ENCODE measurements at places on chromosomes 3 and 15.

GRCh38 chr3:69770219-69770618, 31.0 kb downstream of the MITF start:
- no peak for DNase-seq

GRCh38 chr3:8981296-8981695, 18.0 kb upstream of the RAD18 start:
- no peak for DNase-seq

DNA sequence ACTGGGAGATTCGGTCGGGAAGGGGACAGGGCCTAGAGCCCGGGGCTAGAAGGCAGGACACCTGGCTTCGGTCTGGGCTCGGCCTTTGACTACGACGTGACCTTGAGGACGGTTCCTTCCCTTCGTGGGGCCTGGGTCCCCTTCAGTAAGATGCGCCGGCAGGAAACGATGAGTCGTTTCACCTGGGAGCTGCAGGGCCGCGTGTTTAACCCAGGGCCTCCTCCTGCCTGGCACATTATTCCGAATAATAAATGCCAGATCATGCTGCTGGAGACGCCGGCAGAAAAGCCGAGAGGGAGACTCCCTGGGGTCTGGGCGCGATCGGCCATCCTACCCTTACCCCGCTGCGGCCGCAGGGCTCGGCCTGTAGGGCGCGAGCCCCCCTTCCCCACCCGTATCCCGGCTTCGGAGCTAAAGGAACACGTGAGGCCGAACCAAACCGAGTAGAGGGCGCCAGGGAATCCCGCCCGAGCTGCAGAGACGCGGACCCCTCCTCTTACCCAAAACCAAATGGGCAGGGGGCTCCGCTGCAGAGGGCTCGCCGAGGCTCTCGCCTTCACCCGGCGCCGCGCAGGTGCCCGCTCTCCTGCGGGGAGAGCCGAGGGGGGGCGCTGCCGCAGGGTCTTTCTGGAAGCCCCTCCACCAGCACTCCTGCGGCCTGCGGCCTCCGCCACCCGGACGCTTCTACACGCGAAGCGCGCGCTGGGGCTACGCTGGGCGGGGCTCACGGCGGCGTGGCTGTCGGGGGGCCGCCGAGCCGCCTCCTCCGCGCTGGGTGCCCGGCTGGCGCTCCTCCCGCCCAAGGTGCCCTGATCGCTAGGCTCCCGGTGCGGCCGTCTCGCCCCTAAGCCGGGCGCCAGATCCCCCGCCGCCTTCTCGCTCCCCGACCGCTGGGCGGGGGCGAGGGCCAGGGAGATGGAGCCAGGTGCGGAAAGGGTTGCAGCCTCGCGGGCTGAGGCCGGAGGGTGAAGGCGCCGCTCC, at the start of gene BDH1:
Gene BDH1, minus strand, starts transcription at position 688 of the 981 bp plus-strand sequence. CDS start 9,525 bp downstream, outside the sequence.
- DNase-seq: peak; percentile 55

GRCh38 chr3:179000144-179000543, 71.5 kb downstream of the ZMAT3 start:
- no peak for DNase-seq

GRCh38 chr3:70010346-70010745, 10.8 kb downstream of the SAMMSON start:
- no peak for DNase-seq

GRCh38 chr3:191005790-191006189, 143.3 kb upstream of the GMNC start:
- DNase-seq: no peak

- no peak for DNase-seq
Observed at GRCh38 chr3:122636697-122637096, 43.9 kb upstream of the PARP14 start.

GRCh38 chr3:104909721-104910120, 457.0 kb upstream of the ALCAM start:
- no peak for DNase-seq

GRCh38 chr3:170835336-170835735, 34.7 kb downstream of the RPL22L1 start:
- no peak for DNase-seq

GRCh38 chr3:147875498-147875897, 466.3 kb downstream of the ZIC1 start:
- no peak for DNase-seq

DNA sequence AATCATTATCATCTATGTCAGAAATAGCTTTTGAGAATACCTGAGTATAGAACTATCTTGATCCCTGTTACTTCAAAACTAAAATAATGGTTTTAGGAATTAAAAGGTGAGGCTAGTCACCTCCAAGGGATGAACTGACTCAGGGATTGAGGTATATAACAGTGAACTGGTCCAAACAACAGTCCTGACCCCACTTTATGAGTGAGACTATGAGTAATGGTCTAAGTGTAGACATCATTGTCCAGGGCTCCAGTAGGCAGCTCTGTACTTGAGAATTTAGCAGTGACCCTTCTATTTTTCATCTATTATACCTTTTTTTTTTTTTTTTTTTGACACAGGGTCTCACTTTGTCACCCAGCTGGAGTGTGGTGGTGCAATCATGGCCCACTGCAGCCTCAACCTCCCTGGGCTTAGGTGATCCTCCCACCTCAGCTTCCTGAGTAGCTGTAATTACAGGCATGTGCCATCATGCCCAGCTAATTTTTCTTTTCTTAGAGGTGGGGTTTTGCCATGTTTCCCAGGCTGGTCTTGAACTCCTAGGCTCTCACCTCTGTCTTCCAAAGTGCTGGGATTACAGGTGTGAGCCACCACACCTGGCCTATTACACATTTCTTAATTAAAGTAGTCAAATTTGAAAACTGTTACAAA, 36.3 kb downstream of the MLH1 start:
- DNase-seq: no peak

DNA sequence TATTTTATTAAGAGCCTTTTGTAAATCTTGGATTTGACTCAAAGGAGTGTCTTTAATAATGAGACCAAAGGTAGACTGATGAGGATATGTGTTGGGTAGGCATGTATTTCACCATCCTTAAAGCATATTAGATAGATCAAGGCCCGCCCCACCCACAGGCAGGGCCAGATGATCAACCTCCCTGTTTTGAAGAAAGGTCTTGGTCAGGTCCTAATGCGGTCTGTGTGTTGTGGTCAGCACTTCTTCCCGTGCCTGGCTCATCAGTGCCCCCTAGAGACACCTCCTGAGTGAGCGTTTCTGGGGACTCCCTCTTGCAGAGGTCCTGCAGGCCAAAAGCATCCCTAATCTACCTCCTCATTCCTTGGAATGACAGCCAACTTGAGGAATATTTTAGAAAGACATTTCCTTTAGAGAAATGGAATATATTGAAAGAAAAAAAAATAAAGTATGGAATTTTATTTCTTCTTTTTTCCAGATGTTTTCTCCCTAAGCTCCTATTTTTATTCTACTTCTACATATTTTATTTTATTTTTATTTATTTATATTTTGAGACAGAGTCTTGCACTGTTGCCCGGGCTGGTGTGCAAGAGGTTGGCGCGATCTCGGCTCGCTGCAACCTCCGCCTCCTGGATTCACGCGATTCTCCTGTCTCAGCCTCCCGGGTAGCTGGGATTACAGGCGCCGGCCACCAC, 6.0 kb downstream of the TM4SF4 start:
- DNase-seq: peak; percentile 26

- DNase-seq: no peak
Observed at GRCh38 chr3:34024447-34025240, 226.2 kb downstream of the PDCD6IP start.

- no peak for DNase-seq
Observed at GRCh38 chr15:62844564-62845240, 197.8 kb upstream of the TPM1 start.

GRCh38 chr3:188721990-188722389, 449.8 kb upstream of the TPRG1 start:
- no peak for DNase-seq

DNA sequence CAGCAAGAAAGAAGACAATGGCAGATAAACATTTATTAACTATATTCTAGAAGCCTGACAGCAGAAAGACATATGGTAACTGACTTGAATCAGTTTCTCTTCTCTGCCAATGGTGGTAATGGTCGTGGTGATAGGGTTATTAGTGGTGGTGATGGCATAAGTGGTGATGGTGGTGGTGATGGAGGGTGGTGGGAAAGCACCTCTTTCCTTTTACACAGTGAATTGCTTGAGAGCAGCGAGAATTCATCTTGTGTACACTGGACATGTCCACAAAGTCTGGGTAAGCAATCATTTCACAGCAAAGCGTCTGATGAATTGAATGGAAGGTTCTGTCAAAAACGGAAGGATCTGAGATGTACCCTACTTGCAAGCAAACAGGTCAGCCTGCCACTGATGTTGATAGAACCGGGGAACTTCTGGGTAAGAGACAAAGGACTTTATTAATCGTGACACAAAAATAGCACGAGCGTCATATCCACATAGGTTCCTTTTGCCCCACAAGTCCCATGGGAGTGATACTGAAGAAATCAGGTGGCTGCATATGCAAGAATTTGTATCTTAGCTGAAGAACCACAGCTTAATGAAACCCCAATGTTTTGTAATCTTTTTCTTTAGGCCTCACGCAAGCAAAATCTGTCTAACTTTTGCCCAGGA, 23.5 kb upstream of the TBC1D5 start:
- no peak for DNase-seq

GRCh38 chr3:54706738-54707137, 221.1 kb downstream of the LRTM1 start:
- no peak for DNase-seq

DNA sequence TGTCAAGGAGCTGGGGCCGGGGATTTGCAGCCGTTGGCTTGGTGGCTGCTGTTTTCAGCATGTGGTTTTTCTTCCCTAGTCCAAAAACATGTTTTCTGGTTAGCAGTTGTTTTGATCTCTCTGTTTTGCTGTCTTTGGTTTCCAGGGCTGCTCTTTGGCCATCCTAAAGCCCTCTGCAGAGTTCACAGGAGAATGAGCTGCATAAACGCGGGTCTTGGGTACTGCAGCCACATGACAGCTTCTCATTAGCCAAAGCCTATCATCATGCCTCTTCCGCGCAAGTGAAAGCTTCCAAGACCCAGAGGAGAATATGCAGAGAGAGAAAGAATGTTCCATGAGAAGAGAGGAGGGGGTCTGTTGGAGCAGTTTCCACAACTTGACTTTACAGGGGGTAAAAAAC, 138.5 kb downstream of the NTRK3 start:
- DNase-seq: no peak

- no peak for DNase-seq
Observed at GRCh38 chr15:51369451-51369761, 28.0 kb downstream of the GLDN start.

DNA sequence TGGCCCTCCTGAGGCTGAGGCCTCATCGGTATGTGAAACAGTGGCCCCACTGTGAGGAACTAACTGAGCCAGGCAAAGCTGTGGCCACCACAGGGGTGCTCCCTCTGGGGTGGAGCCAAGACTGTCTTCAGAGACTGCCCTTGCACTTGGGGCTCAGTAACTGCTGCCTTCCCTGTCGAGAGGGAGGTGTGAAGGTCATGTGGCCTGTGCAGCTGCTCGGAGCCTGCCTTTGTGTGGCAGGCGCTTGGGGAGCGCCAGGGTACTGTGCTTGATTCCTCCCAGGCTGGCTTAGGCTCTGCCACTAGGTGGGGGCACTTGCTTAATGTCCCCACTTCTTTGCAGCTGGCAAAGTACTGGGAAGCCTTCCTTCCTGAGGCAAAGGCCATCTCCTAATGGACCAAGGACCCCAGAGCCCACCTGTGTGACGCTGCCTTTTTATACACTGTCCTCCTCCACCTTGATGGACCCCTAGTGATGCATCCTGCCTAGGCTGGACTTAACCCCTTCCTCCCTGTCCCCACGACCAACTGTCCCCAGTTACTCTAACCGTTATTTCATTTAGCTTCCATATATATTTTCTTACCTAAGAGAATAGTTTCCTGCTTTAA, 14.2 kb upstream of the SNX22 start:
- no peak for DNase-seq

- DNase-seq: no peak
Observed at GRCh38 chr15:68957696-68958095, 27.4 kb downstream of the SPESP1 start.
